Cardiac muscle cell (in vitro differentiated cells and primary cell): ENCODE measurements at places on chromosomes 3 and 15. TPM values are rescaled to one million over a fixed set of nuclear protein-coding genes. Genes with fewer than 3 reads are reported as not detected.

TEX9 gene
- polyA plus RNA-seq, result 8.4 and 10.8 TPM in 2 replicates

KLHL40 gene
- polyA plus RNA-seq, result 0.39 and 0.66 TPM in 2 replicates

CEP63 gene
- polyA plus RNA-seq, result 36.6 and 46.4 TPM in 2 replicates

DNA sequence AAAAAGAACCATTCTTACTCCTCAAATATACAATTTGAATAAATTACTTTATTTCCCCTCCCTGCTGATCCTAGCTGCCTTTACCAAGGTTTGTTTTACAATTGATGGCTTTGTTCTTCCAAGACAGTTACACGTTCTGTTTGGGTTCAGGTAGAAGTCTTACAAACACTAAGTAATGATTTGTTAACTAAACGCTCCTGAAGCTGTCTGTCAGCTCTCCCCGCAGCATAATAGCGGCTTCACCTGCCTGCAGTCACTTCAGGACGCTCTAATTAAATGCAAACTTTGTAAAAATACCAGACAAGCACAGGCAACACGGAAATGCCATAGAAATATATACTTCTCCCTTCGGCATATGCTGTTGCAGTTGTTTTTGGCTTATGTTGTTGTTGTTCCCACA is 176.4 kb upstream of the MDFIC2 start:
- no peak for DNase-seq

DNA sequence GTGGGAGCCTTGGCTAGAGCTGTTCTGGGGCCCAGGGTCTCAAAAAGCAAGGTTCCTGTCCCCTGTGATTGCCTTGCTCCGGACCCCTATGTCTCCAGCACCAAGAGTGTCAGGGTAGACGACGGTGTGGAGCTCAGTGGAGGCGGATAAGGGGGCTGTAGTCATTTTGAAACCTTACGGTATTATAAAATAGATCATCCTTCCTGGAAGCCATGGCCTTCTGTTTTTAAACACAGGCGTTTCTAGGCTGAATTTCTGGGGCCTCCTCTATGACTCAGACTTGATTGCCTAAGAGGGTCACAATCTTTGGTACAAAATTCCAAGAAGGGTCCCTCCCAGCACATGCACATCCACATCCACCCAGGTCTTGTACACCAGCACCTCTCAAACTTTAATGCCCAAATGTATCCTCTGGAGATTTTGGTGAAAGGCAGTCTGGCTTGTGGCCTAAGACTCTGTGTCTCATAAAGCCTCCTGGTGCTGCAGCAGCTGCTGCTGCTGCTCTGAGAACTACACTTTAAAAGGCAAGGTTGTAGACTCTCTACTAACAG is 70.5 kb upstream of the XCR1 start:
- DNase-seq, result no peak

- no peak for DNase-seq
Observed at GRCh38 chr3:176619833-176620232, 577.4 kb downstream of the TBL1XR1 start.

DNA sequence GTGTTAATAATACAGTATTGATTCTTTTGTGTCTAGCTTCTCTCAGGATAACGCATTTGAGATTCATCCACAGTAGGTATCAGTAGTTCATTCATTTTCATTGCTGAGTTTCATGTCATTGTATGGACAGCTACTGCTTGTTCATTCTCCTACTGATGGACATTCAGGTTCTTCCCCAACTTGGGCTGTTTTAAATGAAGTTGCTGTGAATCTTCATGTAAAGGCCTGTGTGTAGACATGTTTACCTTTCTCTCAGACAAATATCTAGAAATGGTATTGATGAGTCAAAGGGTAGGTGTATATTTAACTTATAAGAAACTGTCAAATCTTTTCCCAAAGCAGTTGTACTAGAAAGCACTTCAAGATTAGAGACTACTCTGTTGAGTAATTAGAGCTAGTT is 26.7 kb downstream of the MCF2L2 start:
- DNase-seq, result no peak

DNA sequence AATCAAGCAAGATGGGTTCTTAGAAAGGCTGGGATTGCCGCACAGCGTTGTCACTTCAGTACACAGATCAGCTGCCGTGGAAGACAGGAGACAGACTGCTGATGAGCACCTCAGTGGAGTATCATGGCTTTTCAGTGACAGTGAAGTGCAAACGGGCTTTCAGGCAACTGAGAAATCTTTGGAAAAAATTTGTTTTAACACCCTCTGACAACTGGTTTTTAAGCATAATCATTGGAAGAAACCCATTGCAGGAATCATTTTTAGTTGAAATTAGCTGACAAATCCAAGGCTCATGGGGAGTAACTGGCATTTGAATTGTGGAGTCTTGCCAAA is 418.8 kb downstream of the OTOL1 start:
- no peak for DNase-seq
